Activated naive CD8-positive, alpha-beta T cell treated with anti-CD3 and anti-CD28 coated beads for 36 hours (primary cell): ENCODE measurements at places on chromosomes 6 and 20.

- H3K27me3 ChIP-seq = no peaks in the 10 kb centered on the region
- peak; percentile 21 for DNase-seq
- H3K4me1 ChIP-seq = peaks cover 49% of the 10 kb centered on the region
- H3K27ac ChIP-seq = peak overlapping the region; percentile 97
These were observed 27.9 kb upstream of the TBC1D7 start for GRCh38 chr6:13355999-13356785.

DNA sequence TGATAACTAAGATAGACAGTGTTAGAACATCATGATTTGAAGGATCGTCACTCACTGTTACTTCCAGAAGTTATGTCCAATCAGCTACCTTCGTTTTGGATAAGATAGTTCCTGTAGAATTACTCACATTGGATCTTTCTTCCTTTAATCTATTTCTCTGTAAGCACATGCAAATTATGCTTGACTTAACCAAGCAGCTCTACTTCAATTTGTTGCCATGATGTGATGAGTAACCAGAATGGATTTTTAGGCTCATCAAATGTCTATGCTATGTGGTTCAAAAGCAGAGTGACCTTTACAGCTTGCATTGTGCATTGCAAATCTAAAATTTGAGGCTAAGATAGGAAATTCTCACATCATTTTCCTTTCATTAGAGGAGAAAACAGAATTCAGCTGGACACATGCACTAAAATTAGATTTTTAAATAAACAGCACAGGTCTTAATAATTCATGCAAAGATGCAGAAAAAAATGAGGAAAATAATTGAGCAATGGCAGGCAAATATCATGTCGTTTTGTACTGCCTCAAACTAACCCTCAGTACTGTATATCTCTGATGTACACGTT, 76.7 kb upstream of the ZFP64 start:
- no peak overlapping the region for H3K4me3 ChIP-seq
- no peak for DNase-seq
- H3K27me3 ChIP-seq = peaks cover 15% of the 10 kb centered on the region
- H3K36me3 ChIP-seq = no peaks in the 10 kb centered on the region
- H3K27ac ChIP-seq = no peak overlapping the region
- peaks cover 2% of the 10 kb centered on the region for H3K4me1 ChIP-seq

DNA sequence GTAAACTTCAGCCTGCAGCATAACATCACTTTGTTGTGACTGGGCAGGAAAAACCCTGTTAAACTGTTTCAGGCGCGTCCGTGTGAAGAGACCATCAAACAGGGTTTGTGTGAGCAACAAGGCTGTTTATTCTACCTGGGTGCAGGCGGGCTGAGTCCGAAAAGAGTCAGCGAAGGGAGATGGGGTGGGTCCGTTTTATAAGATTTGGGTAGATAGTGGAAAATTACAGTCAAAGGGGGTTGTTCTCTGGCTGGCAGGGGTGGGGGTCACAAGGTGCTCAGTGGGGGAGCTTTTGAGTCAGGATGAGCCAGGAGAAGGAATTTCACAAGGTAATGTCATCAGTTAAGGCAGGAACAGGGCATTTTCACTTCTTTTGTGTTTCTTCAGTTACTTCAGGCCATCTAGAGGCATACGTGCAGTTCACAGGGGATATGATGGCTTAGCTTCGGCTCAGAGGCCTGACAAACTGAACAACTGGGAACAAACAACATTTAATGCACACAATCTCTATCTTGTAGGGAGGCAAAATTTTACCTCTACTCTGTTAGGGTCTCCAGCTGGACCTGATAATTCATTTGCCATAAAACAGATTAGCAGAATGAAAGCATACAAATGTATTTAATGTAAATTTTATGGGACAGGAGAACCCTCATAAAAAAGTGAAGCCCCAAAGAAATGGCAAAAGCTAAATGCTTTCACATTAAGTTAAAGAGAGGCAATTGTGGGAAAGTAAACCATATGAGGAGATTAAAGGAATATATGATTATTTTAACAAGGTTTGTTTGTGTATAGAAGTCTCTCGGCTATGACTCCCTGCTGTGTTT, 58.3 kb upstream of the HFE start:
- H3K36me3 ChIP-seq = peaks cover 6% of the 10 kb centered on the region
- peak overlapping the region; percentile 77 for H3K27ac ChIP-seq
- H3K4me3 ChIP-seq = no peak overlapping the region
- DNase-seq = no peak

DNA sequence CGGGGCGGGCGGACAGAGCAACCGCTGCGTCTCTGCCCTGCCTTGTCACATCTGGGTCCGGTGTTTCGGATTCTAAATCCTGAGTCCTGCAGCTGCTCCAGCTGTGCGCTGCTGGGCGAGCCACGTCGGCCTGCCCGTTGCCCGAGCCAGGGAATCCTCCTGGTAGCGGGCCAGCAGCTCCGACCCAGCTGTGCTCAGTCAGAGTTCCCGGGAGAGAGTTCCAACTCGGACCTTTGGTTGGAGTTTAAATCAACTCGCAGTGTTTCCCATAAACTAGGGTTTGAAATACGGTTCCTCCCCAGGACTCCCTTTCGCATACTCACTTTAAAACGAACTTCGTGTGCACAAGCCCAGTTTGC, 315 bp upstream of the PDE10A start:
- H3K36me3 ChIP-seq = no peaks in the 10 kb centered on the region
- DNase-seq = no peak
- H3K27ac ChIP-seq = no peak overlapping the region
- H3K4me1 ChIP-seq = no peaks in the 10 kb centered on the region
- peaks cover 59% of the 10 kb centered on the region for H3K27me3 ChIP-seq
- H3K4me3 ChIP-seq = no peak overlapping the region

DNA sequence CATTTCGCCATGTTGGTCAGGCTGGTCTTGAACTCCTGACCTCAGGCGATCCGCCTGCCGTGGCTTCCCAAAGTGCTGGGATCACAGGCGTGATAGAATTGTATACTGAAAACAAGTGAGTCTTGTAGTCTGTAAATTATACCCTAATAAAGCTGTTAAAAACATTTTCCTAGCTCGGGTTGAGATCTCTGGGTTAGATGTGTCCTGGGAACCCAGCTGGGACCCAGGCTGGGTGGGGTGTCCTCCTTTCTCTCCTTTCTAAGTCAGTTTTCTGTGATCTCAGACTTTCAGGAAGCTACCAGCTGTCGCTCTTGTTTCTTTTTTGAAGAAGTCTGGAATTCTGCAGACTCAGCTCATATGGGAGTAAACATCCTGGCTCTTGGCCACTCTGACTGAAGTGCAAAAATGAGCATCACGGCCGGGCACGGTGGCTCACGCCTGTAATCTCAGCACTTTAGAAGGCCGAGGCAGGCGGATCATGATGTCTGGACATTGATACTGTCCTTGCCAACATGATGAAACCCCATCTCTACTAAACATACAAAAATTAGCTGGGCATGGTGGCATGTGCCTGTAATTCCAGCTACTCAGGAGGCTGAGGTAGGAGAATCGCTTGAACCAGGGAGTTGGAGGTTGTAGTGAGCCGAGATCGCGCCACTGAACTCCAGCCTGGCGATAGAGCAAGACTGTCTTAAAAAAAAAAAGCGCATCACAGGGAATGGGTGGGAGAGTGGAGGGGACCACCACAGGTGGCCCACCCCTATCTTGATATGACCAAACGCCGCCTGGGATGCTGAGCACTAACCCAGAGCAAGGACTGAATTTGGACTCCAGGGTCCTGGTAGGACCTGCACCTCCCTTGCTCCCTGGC, 9.9 kb upstream of the PCIF1 start:
- peaks cover 4% of the 10 kb centered on the region for H3K27me3 ChIP-seq
- no peaks in the 10 kb centered on the region for H3K36me3 ChIP-seq
- no peak for DNase-seq
- no peaks in the 10 kb centered on the region for H3K4me1 ChIP-seq
